ENCODE measurements at places on chromosomes 16 and 17.

- no peak for DNase-seq
These were observed 3.9 kb upstream of the CCL2 start for GRCh38 chr17:34251186-34251585.

DNA sequence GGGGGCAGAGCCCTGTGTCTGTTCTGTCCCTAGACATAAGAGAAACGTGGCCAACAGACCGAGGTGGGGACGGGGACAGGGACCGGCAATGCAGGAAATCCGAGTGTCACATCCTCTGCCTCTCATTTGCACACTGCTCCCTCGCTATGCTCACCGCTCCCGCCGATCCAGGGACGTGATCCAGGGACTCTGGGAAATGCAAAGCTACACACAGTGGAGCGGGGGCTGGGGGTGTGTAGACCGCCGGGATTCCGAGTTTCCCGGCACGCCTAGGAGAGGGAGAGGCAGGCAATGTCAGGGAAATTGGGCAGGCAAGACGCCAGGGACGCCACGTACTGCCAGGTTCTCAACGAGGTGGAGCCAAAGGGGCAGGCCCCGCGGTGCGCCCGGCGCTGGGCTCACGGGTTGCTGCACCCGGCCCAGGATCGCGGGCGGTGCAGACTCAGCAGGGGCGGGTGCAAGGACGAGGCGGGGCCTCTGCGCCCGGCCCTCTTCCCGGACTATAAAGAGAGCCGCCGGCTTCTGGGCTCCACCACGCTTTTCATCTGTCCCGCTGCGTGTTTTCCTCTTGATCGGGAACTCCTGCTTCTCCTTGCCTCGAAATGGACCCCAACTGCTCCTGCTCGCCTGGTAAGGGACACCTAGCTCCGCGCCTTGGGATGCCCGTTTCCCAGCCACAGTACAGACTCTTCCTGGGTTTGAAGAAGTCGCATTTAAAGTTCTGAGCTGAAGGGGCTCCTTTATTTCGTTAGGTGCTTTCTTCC, at the start of gene MT1X:
Gene MT1X, plus strand, starts transcription at position 532 of the 764 bp plus-strand sequence. Its CDS starts 71 bp downstream, at position 603.
- DNase-seq: peak; percentile 81

GRCh38 chr17:49288388-49288787, 57.8 kb upstream of the PHOSPHO1 start:
- DNase-seq: no peak

GRCh38 chr17:82053556-82054263, 2.0 kb downstream of the GPS1 start:
- no peak for DNase-seq

DNA sequence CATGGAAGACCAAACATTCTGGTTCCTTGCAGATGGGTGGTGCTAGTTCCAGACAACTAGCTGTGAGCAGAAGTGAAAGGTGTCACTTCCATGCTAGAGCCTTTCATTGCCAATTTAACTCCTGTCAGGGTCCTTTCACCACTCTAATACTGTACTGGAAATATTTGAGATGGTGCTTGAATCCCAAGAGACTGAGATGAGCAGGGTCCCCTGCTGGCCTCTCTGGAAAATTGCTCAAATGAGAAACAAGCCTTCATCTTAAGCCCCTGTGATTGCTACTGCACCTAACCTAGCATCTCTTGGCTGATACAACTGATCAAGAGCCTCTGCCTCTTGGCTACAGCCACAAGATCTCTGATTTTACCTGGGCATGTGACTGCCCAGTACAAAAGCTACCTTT, 7.4 kb upstream of the VAC14 start:
- no peak for DNase-seq

GRCh38 chr17:57980522-57980921, 7.5 kb downstream of the VEZF1 start:
- no peak for DNase-seq

GRCh38 chr17:54969658-54970572, 1.4 kb downstream of the STXBP4 start:
- DNase-seq: no peak

DNA sequence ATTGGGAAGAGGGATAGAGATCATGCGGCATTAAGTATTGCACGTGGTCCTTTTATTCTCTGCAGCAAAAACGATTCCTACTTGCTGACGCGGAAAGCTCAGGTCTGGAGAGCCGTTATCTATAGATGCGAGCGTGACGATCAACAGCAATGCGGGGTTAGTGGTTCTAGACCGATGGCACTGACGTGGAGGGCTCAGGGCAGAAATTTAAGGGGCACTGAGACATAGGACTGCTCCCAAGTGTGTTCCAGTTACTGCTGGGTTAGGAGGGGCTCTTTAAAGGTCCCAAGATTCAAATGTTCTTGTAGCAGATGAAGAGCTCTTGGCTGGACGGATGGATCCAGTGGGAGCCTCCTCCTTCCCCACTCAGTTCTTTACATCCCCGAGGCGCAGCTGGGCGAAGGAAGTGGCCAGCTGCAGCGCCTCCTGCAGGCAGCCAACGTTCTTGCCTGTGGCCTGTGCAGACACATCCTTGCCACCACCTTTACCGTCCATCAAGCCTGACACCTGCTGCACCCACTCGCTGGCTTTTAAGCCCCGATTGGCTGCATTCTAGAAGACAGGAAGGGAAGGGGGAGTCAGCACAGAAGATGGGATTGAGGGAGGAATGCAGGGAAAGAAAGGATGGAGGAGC, 732 bp upstream of the EXOSC6 start:
- DNase-seq: no peak

DNA sequence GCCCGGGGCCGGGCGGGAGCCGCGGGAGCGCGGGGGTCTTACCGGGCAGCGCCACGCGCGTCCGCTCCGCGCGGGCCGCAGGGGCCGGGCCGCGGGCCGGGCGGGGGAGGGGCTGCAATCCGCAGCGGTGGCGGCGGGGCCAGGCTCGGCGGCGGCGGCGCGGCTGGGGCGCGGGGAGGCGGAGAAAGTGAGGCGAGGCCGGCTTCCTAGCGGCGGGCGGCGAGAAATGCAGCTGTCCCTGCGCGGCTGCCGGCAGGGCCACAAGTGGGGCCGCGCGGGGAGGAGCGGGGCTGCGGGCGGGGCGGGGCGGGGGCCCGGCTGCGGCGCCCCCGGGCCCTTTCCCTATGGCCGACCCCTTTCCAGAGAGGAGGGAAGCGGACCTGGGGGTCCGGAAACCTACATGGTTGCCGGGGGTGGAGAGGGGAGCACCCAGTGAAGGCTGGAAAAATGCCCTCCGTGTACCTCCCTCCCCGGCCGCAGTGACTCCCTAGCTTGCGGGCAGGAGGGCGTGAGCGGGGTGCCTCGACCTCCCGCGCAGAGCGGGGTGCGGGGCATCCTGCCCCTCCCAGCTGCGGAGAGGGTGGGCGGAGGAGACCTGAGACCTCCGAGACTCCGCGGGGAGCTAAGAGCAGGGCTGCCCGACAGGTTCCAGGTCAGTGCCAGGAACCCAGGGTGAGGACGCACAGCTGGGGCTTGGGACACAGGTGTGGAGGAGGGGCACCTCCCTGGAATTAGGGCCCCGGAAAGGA, at the start of gene CUEDC1:
Gene CUEDC1, minus strand, starts transcription at position 230 of the 749 bp plus-strand sequence. CDS start 69,848 bp downstream, outside the sequence.
- DNase-seq: peak; percentile 59

GRCh38 chr16:66274335-66275110, 92.0 kb upstream of the CDH5 start:
- DNase-seq: no peak

DNA sequence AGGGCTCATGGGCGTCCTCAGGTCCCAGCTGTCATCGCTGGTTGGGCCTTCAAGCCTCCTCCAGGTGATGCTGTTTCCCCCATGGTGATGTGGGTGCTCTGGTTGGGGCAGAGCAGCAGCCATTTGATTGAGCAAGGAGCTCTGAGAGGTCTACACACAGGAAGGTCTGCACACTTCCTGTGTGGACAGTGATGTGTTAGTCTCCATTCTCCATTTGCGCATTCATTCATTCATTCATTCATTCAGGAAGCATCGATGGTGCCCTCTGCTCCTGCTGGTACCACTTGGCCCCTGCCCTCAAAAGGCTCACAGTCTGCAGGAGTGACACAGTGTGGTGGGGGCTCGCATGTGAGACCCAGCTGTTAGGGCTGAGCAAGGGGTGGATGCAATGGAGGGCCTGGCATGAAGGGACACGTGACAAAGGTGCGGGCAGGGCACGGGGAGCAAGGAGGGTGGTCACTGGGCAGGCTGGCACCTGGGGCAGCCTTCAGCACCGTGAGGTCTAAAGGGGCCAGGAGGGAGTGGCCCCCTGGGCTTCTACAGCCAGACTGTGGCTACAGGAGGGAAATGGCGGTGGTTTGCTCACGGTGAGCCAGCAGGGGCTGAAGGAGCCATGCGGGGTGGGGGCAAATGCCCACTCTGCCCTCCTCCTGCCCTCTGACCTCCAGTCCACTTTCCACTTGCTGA, 1.5 kb downstream of the ADGRG3 start:
- DNase-seq: no peak

DNA sequence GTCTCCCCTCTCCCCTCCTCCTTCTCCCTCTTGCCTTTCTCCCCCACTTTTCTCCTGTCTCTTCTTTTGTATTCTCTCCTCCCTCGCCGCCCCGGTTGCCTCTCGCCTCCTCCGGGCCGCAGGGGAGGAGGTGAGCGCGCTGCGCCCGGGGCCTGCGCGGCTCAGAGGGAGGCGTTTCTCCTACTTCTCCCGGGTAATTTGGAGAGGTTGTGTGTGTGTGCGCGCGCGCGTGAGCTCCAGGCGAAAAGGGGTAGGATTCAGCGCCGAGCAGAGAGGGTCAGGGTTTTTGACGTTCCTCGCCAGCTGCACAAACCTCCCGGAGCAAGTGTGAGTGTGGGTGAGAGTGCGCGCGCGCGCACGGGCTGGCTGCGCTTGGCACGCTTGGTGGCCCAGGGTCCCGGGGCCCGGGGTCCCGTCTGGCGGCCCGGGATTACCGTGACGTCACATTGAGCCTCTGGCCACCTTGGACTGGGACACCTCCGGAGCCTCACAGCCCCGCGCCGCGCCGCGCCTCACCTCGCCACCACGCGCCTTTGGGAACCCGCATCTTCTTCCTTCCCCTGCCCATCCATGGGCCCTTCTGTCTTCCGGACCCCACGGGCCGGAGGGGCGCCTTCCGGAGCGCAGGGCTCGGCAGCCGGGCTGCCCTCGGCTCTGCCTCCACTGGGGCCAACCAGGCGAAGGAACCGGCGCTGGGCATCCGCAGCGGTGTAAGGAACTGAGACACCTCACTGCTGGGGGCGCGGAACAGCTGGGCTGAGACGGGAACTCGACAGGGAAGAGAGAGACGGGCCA, 479 bp downstream of the IRX6 start:
- DNase-seq: no peak

- no peak for DNase-seq
These were observed 17.1 kb downstream of the STX4 start for GRCh38 chr16:31050280-31051030.

- no peak for DNase-seq
These were observed 487.0 kb downstream of the CDH13 start for GRCh38 chr16:83113811-83114210.

GRCh38 chr16:82945420-82946101, 318.8 kb downstream of the CDH13 start:
- DNase-seq: no peak

- no peak for DNase-seq
These were observed 38.6 kb upstream of the BRD7 start for GRCh38 chr16:50407351-50407750.

DNA sequence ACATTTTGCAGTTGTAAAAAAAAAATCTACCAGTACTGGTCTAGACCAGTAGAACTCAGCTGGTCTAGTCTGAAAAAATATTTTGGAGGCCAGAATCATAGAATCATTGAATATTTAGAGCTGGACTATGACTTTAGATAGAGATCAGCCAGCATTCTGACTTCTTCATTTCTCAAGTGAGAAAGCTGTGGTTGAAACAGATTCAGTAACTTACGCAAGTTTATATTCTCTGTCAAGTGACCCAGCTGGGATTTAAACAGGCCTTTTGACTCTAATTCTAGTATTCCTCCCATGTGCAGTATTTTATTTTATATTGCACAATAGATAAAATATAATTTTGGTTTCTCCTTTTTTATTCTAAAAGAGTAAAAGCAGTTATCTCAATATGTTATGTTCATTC, 4.9 kb downstream of the TNRC6A start:
- no peak for DNase-seq

DNA sequence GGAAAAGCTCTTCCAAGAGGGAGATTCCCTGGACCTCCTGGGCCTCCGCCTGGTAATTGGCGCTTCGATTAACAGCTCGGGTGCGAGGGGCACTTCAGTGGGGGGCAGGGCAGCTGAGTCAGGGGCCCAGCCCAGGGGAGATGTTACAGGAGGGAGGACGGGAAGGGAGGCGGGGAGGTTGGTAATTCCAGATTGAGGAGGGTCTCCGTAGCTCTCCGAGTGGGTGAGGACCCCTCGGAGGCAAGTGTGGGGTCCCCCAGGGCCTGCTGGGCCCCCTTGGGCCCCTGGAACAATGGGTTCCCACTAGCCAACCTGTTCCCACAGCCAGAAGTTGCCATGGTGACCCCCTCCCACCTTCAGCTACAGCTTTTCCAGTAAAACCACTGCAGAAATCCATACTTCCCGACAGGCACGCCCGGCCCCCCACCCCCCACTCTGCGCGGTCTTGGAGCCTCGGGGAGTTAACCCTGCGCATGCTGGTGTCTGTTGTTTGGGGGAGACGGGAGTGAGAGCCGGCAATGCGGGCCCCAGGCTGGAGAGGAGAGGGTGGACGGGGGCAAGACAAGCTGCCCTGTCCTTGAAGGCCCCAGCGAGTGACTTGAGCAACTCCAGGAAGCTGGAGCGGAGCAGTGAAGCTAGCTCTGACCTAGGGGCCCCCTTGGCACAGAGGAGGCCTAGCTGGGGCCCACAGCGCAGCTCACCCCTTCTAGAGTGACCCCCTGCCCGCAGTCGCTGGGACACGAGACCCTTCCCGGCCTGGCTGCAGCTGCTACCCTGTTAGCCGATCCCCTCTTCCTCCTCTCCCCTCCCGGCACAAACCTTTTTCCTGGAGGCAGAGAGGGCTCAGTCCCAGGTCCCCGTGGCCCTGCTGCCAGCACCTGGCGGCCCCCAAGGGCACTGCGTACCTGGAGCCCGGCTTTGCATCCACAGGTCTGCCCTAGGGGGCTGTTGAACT, 37.8 kb downstream of the TMEM235 start:
- no peak for DNase-seq

DNA sequence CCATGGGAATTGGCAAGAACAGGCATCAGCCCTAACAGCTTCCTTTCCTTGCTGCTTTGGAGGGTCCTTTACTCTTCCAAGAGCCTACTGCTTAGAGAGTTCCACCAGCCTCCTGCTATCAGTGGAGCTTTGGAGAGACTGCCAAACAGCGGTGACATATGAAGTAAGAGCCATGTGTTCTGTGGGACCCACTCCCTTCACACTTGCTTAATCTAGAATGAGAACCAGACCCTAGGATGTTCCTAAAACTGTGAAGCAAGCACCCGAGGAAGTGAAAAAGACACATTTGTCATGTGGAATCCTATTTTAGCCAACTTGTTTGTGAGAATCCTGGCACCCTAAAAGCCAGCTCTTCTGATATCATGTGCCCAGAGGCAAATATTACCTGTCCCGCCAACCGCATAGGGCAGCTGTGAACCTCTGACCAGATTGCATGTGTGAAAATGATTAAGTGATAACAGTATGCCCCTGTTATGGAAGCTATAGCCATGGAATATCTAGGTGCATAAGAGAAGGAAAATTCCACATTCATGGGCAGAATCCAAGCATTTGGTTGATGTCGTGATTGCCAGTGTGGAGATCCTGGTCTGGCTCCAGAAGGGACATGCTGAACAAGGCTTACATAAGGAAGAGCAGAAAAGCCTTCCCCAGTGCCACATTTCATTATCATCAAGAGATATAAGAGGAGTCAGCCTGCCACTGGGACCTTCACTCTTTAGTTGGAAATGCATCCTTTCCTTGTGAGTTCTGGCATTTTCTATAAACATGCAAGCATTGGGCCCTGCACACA, 18.7 kb downstream of the RCVRN start:
- no peak for DNase-seq

- no peak for DNase-seq
These were observed 4.4 kb downstream of the SHBG start for GRCh38 chr17:7634384-7634783.

All from activated T-cell treated with anti-CD3 and anti-CD28 coated beads, Interleukin-2, amount 50 U/mL, for 4 hours (primary cell).